Activated CD8-positive, alpha-beta memory T cell treated with anti-CD3 and anti-CD28 coated beads, Interleukin-2, amount 10 ng/mL, durations not matched to agents 7 days and 5 days (primary cell): ENCODE measurements at places on chromosomes 2 and 18. TPM values are rescaled to one million over a fixed set of nuclear protein-coding genes. Genes with fewer than 3 reads are reported as not detected.

ACTG2 gene
- not detected for total RNA-seq

SLC8A1 gene
- total RNA-seq, result 1.1 TPM

DNA sequence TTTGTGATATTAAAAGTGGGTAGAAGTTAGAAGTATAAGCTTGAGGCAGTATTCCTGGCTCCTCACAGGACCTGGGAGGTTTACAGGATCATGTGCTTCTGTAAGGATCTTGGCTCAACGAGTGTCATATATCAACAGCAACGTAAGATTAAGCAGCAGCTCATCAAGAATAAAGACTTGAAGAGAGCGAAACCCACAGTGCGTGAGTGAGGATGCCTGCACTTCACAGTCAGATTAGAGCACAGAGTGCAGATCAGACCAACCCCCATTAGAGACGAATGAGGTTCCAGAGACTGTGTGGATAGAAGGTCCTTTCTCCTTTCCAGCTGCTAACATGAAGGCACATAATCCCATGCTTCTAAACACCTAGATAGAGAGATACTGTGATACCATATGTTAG lies 1656.7 kb upstream of the NXPH2 start:
- H3K4me1 ChIP-seq, result no peaks in the 10 kb centered on the region
- no peak overlapping the region for H3K4me3 ChIP-seq
- no peak for DNase-seq
- H3K27ac ChIP-seq, result no peak overlapping the region
- H3K36me3 ChIP-seq, result no peaks in the 10 kb centered on the region

- H3K4me3 ChIP-seq, result peak within 1 kb of the TSS; percentile 76
- peaks cover 3% of the 10 kb centered on the region for H3K36me3 ChIP-seq
- peak; percentile 81 for DNase-seq
- peak within 1 kb of the TSS; percentile 1 for H3K27ac ChIP-seq
Observed at GRCh38 chr18:23662309-23663263, at the start of gene ANKRD29. ANKRD29 (minus strand) TSS chr18:23662911; CDS start chr18:23662730, 181 bp downstream.

GRCh38 chr2:151063271-151063670 lies 198.4 kb downstream of the RBM43 start:
- no peak overlapping the region for H3K27ac ChIP-seq
- no peak overlapping the region for H3K4me3 ChIP-seq
- peaks cover 10% of the 10 kb centered on the region for H3K27me3 ChIP-seq

DNA sequence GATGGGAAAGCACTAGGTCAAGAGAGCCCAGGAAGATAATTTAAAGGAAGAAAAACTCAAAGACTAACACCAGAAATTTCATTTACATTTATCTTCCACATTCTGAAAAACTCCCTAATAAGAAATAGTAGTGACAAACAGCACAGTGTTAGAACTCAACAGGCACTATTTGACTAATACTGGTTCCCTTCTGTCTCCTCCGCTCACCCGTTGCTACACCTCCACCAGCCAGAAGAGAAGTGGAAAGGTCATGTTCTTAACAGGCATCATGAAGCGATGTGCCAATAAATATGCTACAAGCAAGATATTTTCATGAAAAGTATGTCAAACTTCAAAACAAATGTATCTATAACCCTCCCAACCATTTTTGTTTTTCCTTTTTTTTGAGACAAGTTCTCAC lies 5.7 kb downstream of the ROCK1 start:
- no peak for DNase-seq
- H3K4me1 ChIP-seq, result peaks cover 36% of the 10 kb centered on the region
- no peaks in the 10 kb centered on the region for H3K27me3 ChIP-seq
- peaks cover 19% of the 10 kb centered on the region for H3K36me3 ChIP-seq
- H3K27ac ChIP-seq, result no peak overlapping the region

DNA sequence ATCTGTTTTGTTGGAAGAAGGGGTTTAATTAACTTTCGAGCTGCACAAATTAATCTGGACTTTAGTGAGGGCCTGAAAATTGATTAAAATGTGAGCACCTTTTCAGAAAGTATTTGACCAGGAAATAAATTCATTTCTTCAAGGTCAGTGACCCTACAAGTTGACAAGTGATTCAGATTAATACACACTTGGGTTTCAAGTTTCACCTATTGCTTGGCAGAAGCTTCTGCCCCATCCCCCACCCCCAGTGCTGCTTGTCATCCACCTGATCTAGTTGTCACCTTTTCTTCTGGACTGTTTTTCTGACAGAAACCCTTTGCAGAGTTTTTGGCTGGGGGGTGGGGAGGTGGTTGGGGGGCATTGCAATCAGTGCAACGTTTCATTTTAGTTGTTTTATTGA lies 46.2 kb downstream of the RPRM start:
- H3K27me3 ChIP-seq, result no peaks in the 10 kb centered on the region
- H3K27ac ChIP-seq, result no peak overlapping the region
- no peak overlapping the region for H3K4me3 ChIP-seq
- DNase-seq, result no peak

DNA sequence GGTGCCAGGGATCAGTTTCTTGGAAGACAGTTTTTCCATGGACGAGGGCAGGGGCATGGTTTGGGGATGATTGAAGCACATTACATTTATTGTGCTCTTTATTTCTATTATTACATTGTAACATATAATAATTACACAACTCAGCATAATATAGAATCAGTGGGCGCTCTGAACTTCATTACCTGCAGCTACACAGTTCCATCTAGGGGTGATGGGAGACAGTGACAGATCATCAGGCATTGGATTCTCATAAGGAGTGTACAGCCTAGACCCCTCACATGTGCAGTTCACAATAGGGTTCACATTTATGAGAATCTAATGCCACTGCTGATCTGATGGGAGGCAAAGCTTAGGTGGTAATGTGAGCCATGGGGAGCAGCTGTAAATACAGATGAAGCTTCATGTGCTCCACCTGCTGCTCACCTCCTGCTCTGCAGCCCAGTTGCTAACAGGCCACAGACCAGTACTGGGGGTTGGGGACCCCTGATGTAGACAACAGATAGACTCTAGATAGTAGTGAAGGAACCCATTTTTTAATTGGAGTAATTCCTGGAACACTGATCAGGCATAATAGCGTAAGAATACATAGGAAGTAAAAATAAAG lies 41.5 kb upstream of the MC4R start:
- no peaks in the 10 kb centered on the region for H3K36me3 ChIP-seq
- H3K27ac ChIP-seq, result no peak overlapping the region
- H3K4me1 ChIP-seq, result no peaks in the 10 kb centered on the region
- H3K27me3 ChIP-seq, result no peaks in the 10 kb centered on the region
- no peak for DNase-seq
- H3K4me3 ChIP-seq, result no peak overlapping the region

ARL5A gene
- total RNA-seq, result 45.3 TPM

ABCG8 gene
- not detected for total RNA-seq

AGXT gene
- not detected for total RNA-seq

DNA sequence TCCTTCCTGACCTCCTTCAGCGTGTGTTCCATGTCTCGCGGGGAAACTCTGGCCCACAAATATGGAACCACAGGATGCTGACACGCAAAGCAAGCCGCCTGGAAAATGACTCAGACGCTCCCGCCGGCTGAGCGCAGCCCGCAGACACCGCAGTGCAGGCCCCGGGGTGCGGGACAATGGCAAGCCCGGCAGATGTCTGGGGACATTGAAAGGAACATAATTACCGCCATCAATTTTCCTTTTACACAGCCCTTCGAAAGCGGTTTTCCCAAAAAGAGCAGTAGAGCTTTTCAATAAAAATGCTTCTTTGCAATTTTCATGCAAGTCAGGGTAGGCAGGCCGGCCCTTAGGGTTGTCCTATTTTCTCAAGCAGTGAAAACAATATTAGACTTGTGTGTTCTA lies 159.2 kb upstream of the SH3BP4 start:
- no peaks in the 10 kb centered on the region for H3K4me1 ChIP-seq
- no peak overlapping the region for H3K4me3 ChIP-seq
- DNase-seq, result no peak
- H3K27ac ChIP-seq, result no peak overlapping the region
- no peaks in the 10 kb centered on the region for H3K36me3 ChIP-seq

DNA sequence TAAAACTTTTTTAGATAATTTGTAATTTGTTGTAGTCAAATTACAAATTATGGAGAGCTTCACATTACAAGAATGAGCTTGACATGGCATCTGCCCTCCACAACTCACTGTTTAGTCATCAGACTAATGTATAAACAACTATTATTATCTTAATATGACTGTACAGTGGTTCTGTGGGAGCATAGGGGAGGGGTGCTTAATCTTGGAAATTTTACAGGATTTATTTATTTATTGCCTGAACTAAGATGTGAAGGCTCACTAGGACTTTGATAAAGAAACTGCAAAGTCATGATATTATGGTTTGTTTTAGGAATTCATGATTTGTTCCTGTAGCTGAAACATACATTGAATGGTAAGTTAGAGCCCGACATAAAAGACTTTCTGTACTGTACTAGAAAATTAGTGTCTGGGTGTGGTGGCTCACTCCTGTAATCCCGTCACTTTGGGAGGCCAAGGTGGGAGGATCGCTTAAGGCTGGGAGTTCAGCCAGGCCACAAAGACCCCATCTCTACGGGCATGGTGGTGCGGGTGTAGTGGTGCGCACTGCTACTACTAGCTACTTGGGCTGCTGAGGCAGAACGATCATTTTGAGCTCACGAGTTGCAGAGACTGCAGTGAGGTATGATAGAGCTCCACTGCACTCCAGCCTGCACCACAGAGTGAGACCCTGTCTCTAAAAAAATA lies 2.1 kb downstream of the MARCHF7 start:
- peak overlapping the region; percentile 98 for H3K4me3 ChIP-seq
- H3K27ac ChIP-seq, result peak overlapping the region; percentile 99
- no peaks in the 10 kb centered on the region for H3K27me3 ChIP-seq
- peaks cover 49% of the 10 kb centered on the region for H3K36me3 ChIP-seq
- no peak for DNase-seq

CD207 gene
- not detected for total RNA-seq

ABCB11 gene
- not detected for total RNA-seq

TSPYL6 gene
- total RNA-seq, result not detected

DNA sequence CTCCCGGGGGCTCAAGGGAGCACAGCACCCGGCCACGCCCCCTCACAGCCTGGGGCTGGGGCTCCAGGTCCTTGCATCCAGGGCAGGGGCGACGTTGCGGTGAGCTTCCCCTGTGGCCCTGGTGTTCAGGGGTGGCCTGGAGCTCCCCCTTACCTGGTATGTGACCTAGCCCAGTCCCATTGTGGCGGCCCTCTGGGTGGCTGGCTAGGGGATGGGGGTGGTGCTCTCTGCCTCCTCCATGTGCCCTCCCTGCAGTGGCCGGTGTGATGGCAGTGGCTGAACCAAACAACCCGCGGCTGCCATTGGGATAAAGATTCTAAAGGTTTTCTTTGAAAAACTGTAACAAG lies 288.3 kb downstream of the RDH14 start:
- H3K27me3 ChIP-seq, result no peaks in the 10 kb centered on the region
- no peaks in the 10 kb centered on the region for H3K36me3 ChIP-seq

ICOS gene
- total RNA-seq, result 26.9 TPM

DNA sequence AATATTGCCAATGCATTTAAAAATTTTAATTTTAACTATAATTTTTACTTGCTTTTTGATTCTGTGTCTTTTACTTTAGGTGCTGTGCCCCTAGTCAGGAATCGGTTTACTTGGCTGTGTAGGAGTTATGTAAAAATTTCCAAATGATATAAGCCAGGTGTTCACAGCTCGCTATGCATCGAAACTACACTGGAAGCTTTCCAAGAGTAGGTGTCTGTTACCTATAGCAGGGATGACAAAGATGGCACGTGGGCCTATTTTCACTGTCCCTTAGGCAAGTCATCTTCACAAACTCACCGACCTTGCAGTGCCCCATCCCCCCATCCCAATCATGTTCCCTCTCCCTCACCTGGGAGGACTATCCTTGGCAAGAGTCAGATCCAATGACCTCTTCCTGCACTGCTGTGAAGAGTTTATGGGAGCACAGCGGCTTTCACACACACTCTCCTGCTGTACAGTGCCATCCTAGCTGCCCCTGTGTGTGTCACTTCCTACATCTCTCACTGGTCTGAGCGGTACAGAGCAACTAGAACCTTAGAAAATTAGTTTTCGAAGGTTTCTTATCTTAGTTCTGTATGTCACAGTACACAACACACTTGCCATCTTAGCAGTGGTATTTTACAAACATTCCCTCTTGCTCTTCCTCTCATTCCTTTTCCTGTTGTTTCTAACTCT lies 49.2 kb upstream of the NAB1 start:
- no peaks in the 10 kb centered on the region for H3K36me3 ChIP-seq
- H3K27ac ChIP-seq, result no peak overlapping the region
- H3K4me1 ChIP-seq, result peaks cover 2% of the 10 kb centered on the region
- H3K4me3 ChIP-seq, result no peak overlapping the region
- no peak for DNase-seq
- H3K27me3 ChIP-seq, result no peaks in the 10 kb centered on the region

CCDC148 gene
- not detected for total RNA-seq

DNA sequence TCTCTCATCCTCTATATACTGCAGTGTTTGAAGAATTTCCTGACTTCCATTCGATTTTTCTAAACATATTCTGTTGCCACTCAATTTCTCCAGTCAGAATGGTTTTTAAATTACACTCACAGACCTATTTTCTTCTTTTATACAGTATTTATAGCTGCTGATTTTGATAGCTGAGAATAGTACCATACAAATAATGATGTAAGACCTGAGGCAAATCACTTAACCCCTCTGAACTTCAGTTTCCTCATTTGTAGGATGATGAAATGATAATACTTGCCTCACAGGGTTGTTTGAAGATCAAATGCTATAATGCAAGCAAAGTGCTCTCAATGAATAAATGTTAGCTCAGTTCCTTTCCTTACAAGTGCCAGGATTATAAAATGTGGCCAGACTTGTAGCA lies 241.8 kb downstream of the CPS1 start:
- no peak overlapping the region for H3K27ac ChIP-seq
- no peaks in the 10 kb centered on the region for H3K36me3 ChIP-seq
- H3K4me1 ChIP-seq, result no peaks in the 10 kb centered on the region
- no peak for DNase-seq
- no peak overlapping the region for H3K4me3 ChIP-seq

ACADL gene
- not detected for total RNA-seq

GFPT1 gene
- 22.8 TPM for total RNA-seq

UCN gene
- total RNA-seq, result 1.1 TPM

KIAA2012 gene
- total RNA-seq, result not detected

SPC25 gene
- total RNA-seq, result 42.1 TPM

INPP5D gene
- 140 TPM for total RNA-seq

GRCh38 chr2:221490506-221491060 lies 81.5 kb downstream of the EPHA4 start:
- H3K4me1 ChIP-seq, result no peaks in the 10 kb centered on the region
- no peak for DNase-seq
- H3K27ac ChIP-seq, result no peak overlapping the region
- no peak overlapping the region for H3K4me3 ChIP-seq
- peaks cover 1% of the 10 kb centered on the region for H3K36me3 ChIP-seq
- H3K27me3 ChIP-seq, result no peaks in the 10 kb centered on the region

DNA sequence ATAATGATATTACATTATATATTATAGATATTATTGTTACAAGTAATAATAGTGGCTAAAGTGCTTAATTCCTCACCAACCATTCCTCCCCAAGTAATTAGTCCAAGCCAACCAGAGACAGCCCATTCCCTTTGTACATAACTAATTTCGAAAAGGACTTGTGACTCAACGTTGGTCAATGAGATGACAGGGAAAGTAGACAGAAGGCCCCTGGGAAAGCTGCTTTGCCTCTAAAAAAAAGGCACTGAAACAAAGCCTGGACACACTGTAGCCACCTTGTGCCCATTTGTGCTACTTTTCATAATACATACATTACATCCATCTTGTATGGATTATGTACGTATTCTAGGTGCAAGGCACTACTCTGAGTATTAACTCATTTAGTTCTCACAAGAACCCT lies 28.8 kb downstream of the COLEC12 start:
- H3K36me3 ChIP-seq, result no peaks in the 10 kb centered on the region
- H3K4me1 ChIP-seq, result no peaks in the 10 kb centered on the region
- H3K27me3 ChIP-seq, result peaks cover 19% of the 10 kb centered on the region
- H3K27ac ChIP-seq, result no peak overlapping the region
- no peak for DNase-seq
